ENCODE measurements at places on chromosomes 4 and X.

- DNase-seq, result no peak
Observed at GRCh38 chrX:39398215-39398962, 597.1 kb downstream of the MID1IP1 start.

- DNase-seq, result no peak
Observed at GRCh38 chr4:123363729-123364128, 32.9 kb upstream of the SPRY1 start.

GRCh38 chr4:48570646-48571220 lies 80.7 kb downstream of the ZAR1 start:
- peak; percentile 26 for DNase-seq

DNA sequence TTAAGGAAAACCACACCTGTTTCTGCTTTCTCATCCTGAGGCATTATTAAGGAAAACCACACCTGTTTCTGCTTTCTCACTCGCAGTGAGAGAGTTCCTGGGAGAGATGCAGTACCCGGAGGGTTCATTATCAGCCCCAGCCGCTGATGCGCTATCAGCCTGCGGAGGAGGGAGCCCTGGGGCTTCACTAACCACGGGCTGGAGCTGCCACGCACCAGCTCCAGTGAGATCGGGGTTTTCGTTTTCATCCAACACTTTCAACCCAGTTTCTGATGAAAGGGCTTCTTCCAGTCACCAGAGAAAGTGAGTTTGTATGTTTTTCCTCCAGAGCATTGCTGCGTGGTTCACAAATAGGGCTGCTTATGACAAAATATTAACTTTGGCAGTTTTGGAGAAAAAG lies 93.2 kb upstream of the PRKX start:
- DNase-seq, result no peak

DNA sequence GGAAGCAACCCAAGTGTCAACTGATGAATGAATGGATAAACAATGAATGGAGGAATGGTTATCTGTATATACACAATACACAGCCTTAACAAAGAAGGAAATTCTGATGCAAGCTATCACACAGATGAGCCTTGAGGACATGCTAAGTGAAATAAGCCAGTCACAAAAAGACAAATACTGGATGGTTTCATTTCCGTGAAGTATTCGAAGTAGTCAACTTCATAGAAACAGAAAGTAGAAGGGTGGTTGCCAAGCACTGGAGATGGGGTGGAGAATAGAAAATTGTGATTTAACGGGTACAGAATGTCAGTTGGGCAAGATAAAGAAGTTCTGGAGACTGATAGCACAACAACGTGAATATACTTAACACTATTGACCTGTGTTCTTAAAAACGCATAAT lies 28.2 kb downstream of the CENPU start:
- no peak for DNase-seq

GRCh38 chr4:31246856-31247255 lies 526.7 kb downstream of the PCDH7 start:
- DNase-seq, result no peak

DNA sequence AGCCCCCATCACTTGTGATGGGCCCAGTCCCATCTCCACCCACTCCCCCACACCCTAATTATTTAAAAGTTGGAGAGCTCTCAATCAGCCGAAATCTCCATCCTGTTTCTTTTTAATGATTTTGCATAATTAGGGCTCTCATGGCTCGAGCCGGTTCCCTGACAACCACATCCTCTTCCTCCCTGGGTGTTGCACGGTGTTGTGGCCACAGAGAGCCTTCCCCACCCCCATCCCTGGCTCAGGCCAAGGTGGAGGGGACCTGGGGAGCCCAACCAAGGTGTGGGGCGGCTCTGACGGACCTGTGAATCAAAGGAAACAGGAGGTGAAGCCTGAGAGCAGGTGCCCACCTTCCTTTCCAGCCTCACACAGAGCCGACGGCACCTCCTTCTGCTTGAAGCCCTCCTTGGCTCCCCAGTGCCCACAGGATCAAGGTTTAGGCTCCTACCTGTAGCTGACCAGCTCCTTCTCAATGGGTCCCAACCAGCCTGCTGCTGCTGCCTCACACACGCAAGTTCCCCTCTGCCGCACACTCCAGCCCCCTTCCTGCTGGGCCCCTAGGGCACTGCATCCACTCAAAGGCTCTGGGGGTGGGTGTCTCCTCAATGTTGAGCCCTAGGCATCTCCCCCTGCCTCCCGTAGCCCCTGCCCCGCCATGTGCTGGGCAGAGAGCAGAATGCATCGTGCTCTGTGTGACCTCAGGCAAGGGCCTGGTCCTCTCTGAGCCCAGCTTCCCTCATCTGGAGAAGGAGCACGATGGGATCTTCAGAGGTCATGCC lies 68.7 kb downstream of the WFS1 start:
- no peak for DNase-seq

DNA sequence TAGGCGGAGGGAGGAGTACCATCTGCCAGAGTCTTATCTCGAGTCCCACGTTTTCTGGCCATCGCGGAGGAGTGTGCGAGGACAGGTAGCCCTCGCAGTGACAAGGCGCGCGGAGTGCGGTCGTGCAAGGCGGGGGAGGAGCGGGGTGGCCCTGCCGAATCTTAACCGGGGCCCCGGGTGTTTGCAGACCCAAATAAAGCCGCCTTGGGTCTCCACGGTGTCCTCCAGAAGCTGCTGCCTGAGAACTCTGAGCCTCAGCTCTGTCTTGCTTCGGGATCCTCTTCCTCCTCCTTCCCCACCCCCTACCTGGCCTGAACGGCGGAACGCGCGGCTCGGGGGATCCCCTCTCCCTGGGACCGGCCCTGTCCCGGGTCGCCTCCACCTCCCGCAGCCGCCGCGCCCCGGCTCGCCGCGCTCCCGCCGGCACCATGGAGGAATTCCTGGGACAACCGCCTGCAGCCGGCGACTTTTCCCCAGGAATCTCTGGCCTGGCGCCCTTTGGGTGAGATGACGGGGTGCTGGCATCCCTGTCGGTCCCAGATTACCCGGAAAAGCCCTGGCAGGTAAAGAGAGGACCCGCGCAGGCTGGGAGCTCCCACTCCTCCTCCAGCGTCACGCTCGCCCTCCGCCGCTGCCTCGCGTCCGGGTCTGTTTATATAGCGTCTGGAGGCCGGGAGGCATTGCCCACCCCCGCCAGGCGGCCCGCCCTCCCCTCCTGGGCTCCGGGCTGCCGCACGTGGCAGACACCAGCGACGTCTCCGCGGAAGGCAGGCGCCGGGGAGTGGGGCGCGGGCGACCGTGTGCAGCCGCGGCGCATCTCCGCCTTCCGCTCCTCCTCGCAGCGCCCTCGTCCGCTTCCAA lies at the start of gene GALNTL6:
GALNTL6 (plus strand) TSS at position 740 of the 861 bp plus-strand sequence.
- no peak for DNase-seq

Data from epithelial cell of proximal tubule (primary cell).